ENCODE measurements at places on chromosomes 3 and 15. TPM values are rescaled to one million over a fixed set of nuclear protein-coding genes. Genes with fewer than 3 reads are reported as not detected.

GRCh38 chr3:25289663-25290062 is 138.4 kb upstream of the RARB start:
- no peak for DNase-seq

- DNase-seq, result no peak
These were observed 456.0 kb downstream of the TUSC7 start for GRCh38 chr3:117165601-117166051.

The SLC2A2 gene
- total RNA-seq, result not detected

GRCh38 chr15:74988007-74988800 is 7.2 kb upstream of the SCAMP5 start:
- no peak for DNase-seq

DNA sequence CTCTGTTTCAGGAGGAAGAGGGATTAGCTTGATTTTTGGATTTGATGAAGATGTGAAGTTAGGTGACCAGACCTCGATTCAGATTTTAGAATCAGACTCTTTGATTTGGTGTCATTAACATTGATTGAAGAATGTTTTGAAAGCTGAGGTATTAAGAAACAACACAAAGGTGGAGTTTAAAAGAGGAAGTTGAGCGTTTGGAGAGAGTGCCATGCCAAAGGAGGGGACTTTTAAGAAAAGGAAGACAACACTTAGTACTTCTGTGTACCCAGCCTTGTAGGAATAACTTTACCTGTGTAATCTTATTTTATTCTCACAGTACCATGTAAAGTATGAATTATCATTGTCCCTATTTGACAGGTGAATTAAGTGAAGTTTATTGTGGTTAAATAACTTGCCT is 34.4 kb downstream of the PPARG start:
- no peak for DNase-seq

GRCh38 chr3:119981386-119981785 is 112.9 kb downstream of the GSK3B start:
- no peak for DNase-seq

The CLRN1 gene
- total RNA-seq, result not detected

DNA sequence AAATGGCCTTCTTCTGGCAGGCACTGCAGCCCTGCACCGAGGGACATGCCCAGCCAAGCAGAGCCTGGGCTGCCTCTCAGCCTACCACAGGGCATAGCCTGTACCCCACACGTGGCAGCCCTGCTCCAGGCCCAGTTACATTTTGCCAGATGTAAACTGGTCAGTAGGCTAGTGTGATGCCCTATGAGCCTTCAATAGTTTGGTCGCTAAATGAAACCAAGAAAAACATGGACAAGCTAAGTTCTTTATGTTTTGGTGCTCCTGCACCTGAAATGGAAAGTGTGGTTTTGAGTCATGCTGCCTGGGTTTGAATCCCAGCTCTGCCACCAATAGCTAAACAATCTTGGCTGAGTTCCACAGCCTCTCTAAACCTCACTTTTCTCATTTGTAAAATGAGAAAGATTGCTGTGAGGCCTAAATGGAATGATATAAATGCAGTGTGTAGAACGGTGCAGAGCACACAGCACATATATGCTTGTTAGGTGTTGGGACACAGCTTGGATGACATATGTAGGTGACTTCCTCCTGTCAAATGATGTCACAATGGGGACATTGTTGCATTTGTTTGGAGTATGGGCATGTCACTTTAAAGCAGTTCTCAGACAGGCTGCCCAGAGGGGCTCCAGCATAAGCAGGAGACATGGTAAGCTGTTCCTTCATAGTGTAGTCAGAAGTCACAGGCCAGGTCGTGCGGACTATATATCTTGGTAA is 57.4 kb downstream of the ZBTB38 start:
- no peak for DNase-seq

GRCh38 chr3:153760948-153761347 is 360.2 kb upstream of the ARHGEF26 start:
- no peak for DNase-seq

The FAM107A gene
- 0.22 TPM for total RNA-seq

- no peak for DNase-seq
These were observed 30.4 kb downstream of the RAB6B start for GRCh38 chr3:133865136-133865855.

- DNase-seq, result no peak
These were observed 46.8 kb upstream of the NAALADL2 start for GRCh38 chr3:174812172-174812862.

- no peak for DNase-seq
These were observed at the start of gene SH3GL3 for GRCh38 chr15:83446904-83447709. Gene SH3GL3, plus strand, starts transcription at chr15:83447341. Its CDS starts 193 bp downstream, at chr15:83447534.

The ALPK3 gene
- total RNA-seq, result 24.7 TPM

DNA sequence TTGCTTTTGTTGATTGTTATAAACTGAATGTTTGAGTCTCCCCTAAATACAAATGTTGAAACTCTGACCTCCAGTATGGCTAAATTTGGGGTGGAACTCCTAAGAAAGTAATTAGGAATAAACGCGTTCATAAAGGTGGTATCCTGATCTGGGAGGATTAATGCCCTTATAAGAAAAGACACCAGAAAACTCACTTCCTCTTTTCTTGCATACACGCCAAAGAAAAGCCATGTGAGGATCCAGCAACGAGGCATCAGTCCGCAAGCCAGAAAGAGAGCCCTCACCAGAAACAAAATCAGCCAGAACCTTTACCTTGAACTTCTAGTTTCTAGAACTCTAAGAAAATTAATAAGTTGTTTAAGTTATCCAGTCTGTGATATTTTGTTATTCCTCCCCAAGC is 37.4 kb upstream of the AZI2 start:
- no peak for DNase-seq

The TMCO5A gene
- total RNA-seq, result not detected

DNA sequence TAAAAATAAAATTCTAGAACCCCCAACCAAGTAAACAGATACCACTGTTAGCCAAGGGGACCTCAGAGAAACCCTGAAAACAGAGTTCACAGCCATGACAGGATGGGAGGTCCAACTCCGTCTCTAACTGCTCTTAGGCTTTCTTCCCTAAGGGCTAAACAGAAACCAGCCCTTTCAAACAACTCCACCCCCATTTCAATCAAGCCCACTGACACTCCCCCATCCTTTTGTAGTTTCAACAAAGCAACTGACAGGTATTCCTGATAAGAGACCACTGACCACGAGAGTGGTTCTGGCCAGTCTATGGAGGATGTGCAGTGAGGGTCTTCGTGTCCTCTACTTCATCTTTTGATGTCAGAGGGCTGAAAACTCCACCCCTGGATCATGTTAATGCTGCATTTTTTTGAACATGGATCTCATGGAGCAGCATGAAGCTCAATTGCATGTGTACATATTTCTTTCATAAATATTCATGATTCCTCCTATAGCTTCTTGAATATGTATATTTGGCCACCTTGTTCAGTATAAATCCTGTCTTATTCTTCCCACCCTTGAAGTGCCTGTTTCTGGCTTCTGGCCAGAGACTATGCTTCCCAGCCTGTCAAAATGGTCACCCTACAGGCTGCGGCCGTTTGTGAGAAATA is 222.6 kb downstream of the OSBPL10 start:
- no peak for DNase-seq

DNA sequence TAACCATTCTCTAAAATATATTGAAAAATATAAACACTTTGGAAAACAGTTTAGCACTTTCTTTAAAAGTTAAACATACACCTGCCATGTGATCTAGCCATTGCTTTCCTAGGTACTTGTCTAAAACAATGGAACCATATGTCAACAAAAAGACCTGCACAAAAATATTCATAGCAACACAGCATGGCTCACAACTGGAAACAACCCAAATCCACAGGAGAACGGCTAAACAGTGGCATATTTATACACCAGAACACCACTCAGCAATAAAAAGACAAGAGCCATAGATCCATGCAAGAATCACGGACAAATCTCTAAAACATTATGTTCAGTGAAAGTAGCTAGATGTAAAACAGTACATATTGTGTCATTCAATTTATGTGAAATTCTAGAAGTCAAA is 221.3 kb upstream of the UBE2E2 start:
- DNase-seq, result no peak

All from epithelial cell of proximal tubule (primary cell).